GM23248 (cell line): ENCODE measurements at places on chromosomes 2 and 18. TPM values are rescaled to one million over a fixed set of nuclear protein-coding genes. Genes with fewer than 3 reads are reported as not detected.

DHRS9 gene
- not detected in 2 replicates for polyA plus RNA-seq

NTSR2 gene
- not detected in 2 replicates for polyA plus RNA-seq

TOGARAM2 gene
- 0.03 TPM in 1 of 2 replicates, not detected in the other for polyA plus RNA-seq

DNAJC5G gene
- polyA plus RNA-seq, result not detected in 2 replicates

GCG gene
- not detected in 2 replicates for polyA plus RNA-seq

ATP9B gene
- polyA plus RNA-seq, result 8.5 and 9.3 TPM in 2 replicates

RETSAT gene
- 15.6 and 20.4 TPM in 2 replicates for polyA plus RNA-seq

VWC2L gene
- not detected in 2 replicates for polyA plus RNA-seq

UPP2 gene
- not detected in 2 replicates for polyA plus RNA-seq

SERPINB5 gene
- polyA plus RNA-seq, result not detected in 2 replicates

- no peak for DNase-seq
These were observed 91.7 kb downstream of the STK39 start for GRCh38 chr2:168155680-168156079.

GRCh38 chr2:216555274-216555673, 56.6 kb downstream of the RPL37A start:
- peak; percentile 79 for DNase-seq

DNA sequence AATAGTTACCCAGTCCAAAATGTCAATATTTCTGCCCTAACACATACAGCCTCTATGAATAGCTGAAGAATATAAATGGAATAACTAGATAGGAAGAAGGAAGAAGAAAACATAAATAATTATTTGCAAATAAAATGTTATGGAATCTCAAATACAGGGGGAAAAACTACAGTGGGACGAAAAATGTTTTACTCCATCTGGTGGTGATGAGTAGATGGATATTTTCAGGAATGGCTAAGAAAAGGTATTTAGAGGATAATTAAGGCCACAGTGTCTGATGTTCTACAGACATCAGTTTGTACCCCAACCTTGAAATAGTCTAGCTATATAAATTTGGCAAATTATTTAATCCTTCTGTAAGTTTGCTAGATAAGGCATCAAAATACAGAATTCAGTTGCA, 178.1 kb upstream of the FSHR start:
- peak; percentile 0 for DNase-seq

- DNase-seq, result peak; percentile 10
These were observed 99.2 kb upstream of the VRK2 start for GRCh38 chr2:57947398-57947797.

GRCh38 chr2:47558116-47558767, 155.3 kb downstream of the MSH2 start:
- peak; percentile 71 for DNase-seq

- no peak for DNase-seq
These were observed 69.8 kb upstream of the TCF4 start for GRCh38 chr18:55657572-55658331.

GRCh38 chr2:110783196-110783873, 51.0 kb downstream of the ACOXL start:
- no peak for DNase-seq

DNA sequence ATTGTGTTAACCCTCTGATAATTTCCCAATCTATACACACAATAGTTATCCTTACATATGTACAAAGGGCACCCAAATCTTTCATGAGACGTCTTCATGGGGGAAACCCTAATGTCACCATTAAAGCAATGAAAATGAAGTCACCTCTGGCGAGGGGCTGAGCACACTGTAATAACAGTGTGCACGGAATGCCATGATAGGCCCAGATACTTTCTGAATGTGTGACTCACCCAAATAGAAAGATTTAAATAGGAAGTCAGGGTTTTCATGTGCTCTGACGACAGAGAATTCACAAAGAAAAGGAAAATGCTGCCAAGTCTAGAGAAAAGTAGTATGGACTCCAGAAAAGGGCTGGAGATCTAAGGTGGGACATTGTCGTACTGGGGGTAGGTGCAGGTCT, 128.3 kb downstream of the SATB2 start:
- DNase-seq, result no peak

- DNase-seq, result no peak
These were observed 332.2 kb downstream of the DYSF start for GRCh38 chr2:71785516-71785981.

- no peak for DNase-seq
These were observed 4.4 kb downstream of the PSD4 start for GRCh38 chr2:113178069-113178746.

DNA sequence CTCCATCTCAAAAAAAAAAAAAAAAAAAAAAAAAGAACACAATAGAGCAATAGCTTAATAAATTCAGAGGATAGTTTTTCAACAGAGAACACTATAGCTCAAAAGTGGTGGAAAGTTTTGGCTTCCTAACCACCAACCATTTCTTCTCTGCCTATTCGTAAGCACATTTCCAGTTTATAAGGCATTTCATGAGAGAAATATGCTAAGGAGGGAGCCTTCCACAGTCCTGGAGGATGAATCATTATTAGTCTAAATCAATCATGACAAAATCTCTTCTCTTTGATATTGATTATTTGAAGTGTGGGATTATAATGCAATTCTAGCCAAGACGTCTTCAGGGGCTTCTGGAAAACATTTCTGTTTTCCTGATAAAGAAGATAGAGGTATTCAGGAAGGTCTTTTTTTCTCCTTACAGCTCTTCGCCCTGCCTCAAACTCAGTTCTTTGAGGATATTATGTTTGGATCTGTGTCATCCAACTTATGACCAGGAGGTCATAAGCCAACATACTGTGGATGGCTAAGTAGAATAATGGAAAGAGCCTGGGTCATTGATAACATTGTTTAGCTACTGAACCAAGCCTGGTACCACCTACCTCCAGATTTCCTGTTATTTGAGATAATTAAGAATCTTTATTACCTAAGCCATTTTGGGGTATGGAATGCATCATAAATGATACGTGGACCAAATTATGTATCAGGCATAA, 207.3 kb downstream of the TRIB2 start:
- DNase-seq, result peak; percentile 68

GRCh38 chr2:134021830-134022524, 231.9 kb upstream of the MGAT5 start:
- no peak for DNase-seq

- no peak for DNase-seq
These were observed 850.7 kb downstream of the CPS1 start for GRCh38 chr2:211407076-211407475.

DNA sequence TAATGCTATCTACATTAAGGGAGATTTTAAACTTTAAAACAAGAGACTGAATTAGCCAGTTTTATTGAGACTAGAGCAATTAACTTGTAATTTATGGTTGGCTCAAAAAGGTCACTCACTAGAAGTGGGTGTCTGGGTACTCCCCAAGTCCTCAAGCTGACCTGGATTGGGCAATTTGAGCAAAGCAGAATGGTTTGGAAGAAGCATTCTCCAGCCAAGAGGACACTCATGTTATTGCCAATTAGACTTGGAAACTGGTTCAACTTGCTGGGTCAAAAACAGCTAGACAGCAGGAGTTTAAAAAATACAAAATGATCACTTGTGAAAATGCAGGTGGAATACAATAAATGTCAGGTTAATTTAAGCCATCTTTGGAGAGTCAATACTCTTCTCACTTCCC, 29.5 kb upstream of the MYO1B start:
- peak; percentile 43 for DNase-seq

DNA sequence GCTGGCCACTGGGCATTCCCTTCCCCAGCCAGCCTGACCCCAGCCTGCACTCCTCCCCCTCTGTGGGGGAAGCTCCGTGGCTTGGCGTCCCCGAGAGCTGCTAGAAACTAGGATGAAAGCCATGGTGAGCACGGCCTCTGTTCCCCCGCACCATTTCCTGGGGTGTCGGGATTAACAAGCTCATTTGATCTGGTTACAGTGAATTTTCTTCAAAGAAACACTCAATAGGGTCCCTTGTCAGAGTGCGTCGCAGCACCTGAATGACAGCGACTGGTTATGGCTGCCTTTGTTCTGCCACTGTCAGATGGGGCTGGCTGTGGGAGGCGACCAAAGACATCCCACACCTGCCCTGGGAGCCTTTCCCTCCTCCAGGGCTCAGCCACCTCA, 7.7 kb upstream of the ALPI start:
- no peak for DNase-seq

DNA sequence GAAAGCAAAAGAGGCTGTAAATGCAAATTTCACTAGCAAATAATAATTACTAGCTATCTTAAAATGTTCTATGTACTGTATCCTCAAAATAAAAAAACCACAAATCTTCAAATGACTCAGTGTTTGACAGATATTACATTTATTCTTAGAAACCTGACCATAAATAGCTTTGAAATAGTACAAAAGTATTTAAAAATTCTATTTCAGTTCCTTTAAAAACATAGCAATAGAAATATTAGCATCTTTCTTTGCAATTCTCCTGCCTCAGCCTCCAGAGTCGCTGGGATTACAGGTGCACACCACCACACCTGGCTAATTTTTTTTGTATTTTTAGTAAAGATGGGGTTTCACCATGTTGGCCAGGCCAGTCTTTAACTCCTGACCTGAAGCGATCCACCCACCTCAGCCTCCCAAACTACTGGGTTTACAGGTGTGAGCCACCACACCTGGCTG, 50.6 kb downstream of the MSH6 start:
- DNase-seq, result no peak

DNA sequence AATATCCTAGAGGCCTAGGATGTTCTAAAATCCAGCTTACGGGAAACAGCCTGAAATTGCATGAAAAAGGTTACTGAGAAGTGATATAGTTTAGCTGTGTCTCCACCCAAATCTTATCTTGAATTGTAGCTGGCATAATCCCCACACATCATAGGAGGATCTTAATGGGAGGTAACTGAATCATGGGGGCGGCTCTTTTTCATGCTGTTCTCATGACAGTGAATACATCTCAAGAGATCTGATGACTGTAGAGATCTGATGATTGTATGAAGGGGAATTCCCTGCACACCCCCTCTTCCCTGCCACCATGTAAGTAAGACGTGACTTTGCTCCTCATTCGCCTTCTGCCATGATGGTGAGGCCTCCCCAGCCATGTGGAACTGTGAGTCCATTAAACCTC, 385.6 kb upstream of the ID2 start:
- DNase-seq, result no peak

DNA sequence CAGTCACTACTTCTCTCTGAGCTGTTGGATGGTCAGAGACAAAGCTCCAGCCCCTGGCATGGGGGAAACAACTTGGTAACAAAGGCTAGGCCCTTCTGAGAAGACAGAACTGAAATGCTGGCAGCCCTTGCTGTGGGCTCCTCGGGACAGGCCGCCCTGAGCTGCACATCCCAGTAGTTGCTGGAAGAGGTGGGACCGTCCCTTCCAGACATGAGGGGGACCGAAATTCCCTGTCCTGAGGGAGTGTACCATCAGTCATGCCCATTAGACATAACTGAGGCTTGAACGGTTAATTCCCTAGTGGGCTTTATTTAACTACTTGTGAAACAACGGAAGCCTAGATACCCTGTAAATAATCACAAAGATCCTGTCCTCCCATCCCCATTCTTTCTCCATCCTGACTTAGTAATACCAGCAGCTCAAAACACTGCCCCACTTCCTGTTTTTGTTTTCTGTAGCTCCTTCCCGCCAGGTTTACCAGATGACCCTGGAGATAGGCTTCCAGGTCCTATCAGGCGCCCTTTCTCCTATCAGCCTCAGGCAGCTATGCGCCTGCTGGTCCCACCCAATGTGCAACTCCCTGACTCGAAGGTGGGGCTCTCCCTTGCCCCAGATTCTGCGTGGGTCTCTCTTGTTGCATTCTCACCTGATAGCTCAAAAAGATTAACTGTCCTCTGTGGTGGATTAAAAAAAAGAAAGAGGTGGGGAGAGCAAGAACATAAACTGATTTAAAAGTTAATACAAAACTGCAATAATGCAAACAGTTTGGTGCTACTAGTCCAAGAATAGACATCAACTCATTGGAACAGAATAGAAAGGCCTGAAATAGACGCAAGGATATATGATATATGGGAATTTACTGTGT, 37.0 kb upstream of the NT5DC4 start:
- no peak for DNase-seq

DNA sequence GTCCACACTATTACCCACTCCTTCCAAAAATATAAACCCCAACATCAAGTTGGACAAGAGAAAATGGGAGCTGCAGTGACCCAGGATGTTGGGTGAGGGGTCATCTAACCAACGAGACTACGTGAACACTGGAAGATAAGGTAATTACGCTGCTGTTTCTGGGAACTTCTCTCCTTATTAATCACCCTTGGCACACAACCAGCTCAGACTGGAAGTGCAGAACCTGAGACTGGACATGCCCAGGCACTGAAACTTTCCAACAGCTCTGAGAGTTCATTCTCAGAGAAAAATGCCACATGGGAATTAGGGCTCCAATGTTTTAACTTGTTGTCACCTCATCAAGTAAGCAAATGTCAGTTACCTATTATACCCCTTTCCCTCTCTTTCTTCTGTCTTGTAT, 135.3 kb downstream of the CCDC148 start:
- DNase-seq, result peak; percentile 23

- no peak for DNase-seq
These were observed 8.9 kb downstream of the AGBL5 start for GRCh38 chr2:27060323-27060722.

DNA sequence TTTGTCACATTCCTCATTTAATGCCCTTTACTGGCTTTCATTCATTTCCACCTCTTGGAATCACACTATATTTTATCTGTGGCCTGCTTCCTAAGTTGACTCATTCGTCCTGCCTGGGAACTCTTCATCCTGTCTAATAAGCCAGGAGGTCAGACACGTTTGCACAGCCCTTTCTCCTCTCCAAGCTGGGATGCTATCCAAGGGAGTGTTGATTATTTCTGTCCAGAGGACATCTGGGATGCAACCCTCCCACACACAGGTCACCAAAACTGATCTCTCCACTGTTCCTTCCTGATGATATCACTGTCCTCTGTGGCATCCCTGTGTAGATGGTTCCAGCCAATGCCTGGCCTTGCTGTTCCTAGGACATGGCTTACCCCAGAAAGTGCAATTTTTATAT, 79.8 kb upstream of the NOSTRIN start:
- peak; percentile 63 for DNase-seq

GRCh38 chr2:104914509-104914908, 60.6 kb downstream of the POU3F3 start:
- no peak for DNase-seq

DNA sequence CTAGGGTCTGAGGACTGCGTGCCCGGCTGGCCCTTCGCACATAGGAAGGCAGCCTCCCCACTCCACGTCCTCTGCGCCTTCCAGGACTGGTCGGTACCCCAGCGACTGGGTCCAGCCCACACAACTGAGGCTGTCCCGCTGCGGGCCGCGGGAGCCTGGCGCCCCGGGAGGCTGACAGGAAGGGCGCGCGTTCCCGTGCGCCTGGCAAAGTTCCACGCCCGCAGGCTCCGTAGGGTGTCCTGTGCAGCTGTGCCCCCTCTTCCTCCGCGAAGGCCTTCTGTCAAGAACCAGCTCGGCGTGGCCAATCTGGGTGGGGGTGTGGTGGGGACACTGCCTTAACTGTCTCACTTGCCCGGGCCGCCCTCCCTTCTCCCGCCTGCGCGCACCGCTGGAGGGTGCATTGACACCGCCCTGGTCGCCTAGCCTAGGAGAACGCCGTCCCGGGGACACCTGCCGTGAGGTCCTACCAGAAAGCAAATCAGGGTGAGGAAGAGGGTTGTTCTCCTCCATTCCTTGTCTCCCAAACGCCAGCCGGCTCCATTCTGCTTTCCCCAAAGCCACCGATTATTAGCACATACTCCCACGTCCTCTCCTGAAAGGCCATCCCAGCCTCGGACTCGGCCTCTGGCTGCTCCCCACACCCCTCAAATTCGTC, 618 bp upstream of the LYPD1 start:
- peak; percentile 16 for DNase-seq
